Sciatic nerve (tissue), 2 donors: ENCODE measurements at places on chromosomes 1 and 21.

- no peak for DNase-seq
These were observed 78.3 kb upstream of the BARHL2 start for GRCh38 chr1:90795431-90795830.

DNA sequence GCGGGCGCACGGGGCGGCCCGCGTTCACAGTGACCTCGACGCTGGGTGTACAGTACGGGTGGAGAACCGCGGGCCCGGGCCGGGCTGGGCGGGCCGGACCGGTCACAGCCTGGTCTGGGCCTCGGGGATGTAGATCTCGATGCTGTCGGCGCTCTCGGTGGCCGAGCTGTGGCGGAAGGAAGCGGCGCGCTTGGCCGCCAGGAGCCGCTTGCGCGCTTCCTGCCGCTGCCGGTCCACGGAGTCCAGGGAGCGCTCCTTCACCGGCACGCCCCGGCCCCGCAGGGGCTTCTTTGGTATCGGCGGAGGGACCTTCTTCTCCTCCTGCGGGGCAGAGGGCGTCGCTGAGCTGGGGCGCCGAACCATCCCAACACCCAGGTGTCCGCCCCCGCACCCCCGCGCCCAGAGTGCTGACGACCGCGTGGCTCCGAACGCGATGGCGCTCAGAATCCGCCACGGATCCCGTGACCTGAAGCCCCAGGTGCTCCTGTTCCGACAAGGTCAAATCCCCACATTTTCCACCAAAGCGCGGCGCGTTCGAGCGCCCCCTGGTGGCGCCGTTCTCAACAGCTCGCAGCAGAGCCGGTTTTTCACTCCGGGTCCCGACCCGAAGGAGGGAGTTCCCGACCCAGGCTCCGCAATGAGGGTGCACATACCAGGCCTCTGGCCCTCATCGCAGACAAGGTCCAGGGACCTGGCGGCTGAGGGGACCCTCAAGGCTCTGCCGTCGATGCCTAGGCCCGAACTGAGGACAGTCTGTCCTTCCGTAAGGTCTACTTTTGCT, 6.6 kb upstream of the SMIM12 start:
- peak; percentile 93 for DNase-seq

DNA sequence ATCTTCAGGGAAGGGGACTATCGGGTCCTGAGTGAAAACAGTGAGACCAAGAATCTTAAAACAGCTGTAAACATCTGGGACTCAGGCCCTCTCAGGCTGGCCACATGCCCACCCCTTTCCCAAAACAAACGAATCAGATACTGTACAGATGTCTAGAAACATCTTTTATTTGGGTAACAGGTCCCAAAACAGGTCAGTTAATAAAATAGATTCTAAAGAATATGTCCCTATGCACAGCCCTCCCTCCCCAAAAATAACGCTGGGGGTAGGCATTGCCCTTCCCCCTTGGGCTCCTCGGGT, 499 bp upstream of the CRTC2 start:
- no peak for DNase-seq

- DNase-seq: peak; percentile 80
These were observed 7.3 kb downstream of the SYNC start for GRCh38 chr1:32695098-32695904.

DNA sequence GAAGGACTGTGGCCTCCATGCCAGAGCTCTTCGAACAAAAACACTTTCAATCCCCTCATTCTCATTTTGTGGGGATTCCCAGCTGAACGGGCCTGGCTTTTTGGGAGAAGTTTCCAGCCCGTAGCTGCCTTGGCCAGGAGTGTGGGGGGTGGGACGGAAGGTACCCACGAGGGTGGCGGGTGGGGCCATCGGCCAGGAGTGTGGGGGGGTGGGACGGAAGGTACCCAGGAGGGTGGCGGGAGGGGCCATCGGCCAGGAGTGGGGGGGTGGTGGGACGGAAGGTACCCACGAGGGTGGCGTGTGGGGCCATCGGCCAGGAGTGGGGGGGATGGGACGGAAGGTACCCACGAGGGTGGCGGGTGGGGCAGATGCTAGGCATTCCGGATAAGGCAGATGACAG, 71.7 kb upstream of the ZBTB18 start:
- no peak for DNase-seq

GRCh38 chr1:171055966-171056643, 34.6 kb upstream of the FMO3 start:
- no peak for DNase-seq

DNA sequence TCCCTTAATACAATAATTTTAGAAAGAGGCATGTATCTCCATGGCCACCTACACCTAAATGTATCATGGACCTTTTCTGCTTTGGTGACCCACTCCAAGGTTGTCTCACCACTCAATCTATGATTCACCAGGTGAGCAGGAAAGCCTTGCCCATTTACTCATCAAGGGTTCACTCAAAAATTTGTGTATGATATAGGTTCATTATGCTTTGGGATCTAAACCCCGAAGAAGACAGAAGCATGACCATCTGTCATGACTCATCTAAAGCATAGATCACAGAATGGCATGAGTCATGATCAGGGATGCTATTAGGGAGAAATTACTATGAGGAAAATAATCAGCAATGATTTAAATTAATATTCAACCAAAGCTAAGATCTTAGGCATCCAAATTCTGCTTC, 38.5 kb downstream of the PYHIN1 start:
- DNase-seq: no peak

DNA sequence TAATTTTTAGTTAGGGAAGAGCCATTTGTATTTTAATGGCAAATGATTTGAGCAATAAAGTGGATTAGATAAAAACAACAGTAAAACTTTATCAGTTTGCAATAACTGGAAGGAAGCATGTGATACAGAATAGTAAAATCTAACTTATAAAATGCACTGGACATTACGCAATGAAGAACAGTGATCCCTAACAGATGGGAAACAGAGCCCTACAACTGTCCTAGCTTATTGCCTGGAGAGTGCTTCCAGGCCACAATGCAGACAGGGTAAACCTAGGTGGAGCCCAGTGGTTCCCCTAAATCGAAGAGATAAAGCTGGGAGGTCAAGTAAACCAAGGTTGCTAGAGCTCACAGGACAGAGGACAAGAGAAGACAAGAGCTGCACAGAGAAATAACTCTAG, 7.0 kb downstream of the OMA1 start:
- DNase-seq: no peak

- DNase-seq: no peak
These were observed 84.4 kb upstream of the RAB4A start for GRCh38 chr1:229186373-229187056.

DNA sequence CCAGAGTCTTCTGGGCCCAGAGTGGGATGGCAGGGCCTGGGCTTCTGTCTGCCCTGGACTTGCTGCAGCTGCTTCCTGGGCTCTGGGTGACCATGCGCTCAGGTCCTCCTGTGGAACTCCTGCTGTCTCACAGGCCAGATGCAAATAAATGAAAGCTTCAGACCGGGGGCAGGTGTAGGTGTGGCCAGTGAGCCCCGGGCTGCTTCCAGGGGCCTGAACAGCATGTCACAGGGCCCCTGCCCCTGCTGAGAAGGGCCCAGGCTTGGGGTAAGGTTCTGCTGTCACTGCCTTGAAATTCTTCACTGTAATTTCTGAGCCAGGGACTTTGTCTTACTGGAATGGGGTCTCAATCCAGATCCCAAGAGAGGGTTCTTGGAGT, 2.5 kb upstream of the PKNOX1 start:
- DNase-seq: no peak

DNA sequence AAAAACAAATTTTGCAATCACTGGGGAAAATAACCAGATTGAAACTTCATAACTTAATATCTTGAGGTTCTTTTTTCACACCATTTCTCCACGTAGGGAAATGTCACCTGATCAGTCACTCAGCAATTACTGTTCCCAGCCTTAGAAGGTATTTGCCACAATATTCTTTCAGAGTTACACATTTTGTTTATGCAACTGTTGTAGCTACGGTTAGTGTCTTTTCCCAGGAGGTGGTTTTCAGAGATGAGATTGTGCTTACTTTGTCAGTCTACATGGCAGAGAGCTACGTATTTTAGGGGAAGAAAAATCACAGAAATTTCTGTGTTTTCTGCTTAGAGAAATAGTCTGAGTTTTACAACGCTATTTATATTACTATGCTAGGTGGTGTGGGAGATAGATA, 792.8 kb upstream of the B3GALT2 start:
- no peak for DNase-seq

- no peak for DNase-seq
These were observed 198.1 kb upstream of the TMEM51 start for GRCh38 chr1:14955402-14955801.

DNA sequence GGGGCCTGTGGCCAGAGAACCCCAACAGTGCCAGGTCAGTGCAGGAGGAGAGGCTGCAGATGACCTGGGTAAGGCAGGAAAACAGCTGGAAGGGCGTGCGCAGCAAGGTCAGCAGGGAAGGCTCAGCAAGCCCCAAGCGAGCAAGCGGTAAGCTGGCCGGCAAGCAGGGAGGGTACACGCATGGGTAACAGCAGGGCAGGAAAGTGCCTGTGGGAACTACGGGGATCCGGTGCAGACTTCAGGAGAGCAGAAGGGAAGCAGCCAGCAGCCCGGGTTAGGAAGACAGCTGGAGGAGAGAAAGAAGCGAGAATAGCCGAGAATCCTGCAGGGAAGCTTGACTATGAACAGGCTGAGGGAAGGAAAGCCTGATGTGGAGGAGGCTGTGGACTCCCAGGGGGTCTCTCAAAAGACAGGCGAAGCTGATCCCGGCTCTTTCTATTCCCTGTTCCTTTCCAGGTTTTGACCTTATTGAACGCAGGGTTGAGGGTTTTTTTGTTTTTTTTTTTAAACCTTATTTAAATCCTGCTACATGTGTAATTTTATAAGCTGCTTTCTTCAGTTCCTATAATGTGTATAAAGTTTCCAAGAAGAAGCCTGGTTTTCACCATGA, 20.9 kb downstream of the UMODL1 start:
- no peak for DNase-seq

- DNase-seq: no peak
These were observed 38.2 kb downstream of the PRKCZ start for GRCh38 chr1:2088458-2088857.

- peak; percentile 18 for DNase-seq
These were observed 660.7 kb downstream of the PTPRU start for GRCh38 chr1:29896791-29897714.

DNA sequence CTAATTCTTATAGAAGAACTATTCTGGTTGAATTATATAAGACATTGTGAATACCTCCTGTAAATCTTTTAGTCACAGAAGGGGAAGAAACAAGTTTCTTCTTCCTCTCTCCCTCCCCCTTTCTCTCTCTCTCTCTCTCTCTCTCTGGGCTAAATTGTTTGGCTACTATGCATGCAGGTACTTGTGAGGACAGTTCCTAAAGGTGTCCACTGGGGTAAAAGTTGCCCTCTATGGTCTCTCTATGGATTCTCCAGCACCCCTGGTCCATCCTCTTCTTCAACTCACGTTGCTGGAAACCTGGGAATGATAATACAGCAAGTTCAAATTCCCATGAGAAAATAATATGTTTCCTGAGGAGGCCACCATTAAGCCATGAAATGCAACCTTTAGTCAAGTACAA, 5.8 kb downstream of the OR6K3 start:
- no peak for DNase-seq

DNA sequence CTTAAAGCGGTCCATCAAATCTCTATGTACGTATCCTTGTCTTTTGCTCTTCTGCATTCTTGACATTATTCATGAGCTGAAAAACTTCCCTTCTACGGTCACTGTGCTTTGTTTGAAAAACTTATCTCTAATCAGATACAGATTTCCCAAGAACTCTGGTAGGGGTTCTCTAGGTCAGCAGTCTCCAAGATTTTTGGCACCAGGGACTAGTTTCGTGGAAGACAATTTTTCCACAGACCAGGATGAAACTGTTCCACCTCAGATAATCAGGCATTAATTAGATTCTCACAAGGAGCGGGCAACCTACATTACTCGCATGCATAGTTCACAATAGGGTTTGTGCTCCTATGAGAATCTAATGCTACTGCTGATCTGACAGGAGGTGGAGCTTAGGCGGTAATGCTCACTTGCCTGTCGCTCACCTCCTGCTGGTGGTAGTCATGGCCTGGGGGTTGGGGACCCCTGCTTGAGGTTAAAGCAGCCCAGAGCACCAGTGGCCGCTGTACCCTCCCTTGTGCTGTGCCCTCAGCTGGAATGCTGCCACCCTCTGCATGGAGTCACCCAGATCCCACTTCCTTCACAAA, 30.8 kb downstream of the AK2 start:
- no peak for DNase-seq

GRCh38 chr1:221575605-221576004, 166.3 kb downstream of the DUSP10 start:
- no peak for DNase-seq

GRCh38 chr1:27489501-27489972, 430 bp downstream of the WASF2 start:
- no peak for DNase-seq

DNA sequence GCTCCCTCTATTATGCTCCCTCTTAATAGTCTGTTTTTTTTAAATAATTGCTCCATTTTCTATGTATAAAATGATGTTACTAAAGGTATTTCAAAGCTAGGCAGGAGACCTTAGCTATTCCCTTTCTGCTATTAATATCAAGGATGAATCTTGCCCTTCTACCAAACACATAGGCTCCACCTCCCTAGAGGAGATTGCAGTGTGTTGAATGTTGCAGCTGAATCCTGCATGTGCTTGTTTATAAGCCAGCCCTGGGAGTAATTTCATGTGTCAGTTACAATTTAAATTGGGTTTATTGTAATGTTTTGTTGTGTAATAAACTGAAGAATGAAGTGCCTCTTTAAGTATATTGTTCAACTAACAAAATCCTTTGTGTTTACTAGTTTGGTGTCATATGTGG, 66.0 kb downstream of the TMEM200B start:
- DNase-seq: no peak

- DNase-seq: no peak
These were observed 4.6 kb downstream of the IVL start for GRCh38 chr1:152912900-152913299.
